Tongue (tissue), 3 donors: ENCODE measurements at places on chromosomes 6 and 20. TPM values are rescaled to one million over a fixed set of nuclear protein-coding genes. Genes with fewer than 3 reads are reported as not detected.

KCNQ5 gene
- total RNA-seq, result 6.5 TPM

TSBP1 gene
- total RNA-seq, result not detected

FAM83C gene
- total RNA-seq, result 2.2 TPM

SLC35D3 gene
- not detected for total RNA-seq

RGS19 gene
- 7.7 TPM for total RNA-seq

XKR7 gene
- under 0.01 TPM for total RNA-seq

LST1 gene
- total RNA-seq, result 1.5 TPM

MYBL2 gene
- total RNA-seq, result 7.7 TPM

TRIM31 gene
- not detected for total RNA-seq

GHRH gene
- not detected for total RNA-seq

TCP11 gene
- not detected for total RNA-seq

TAGAP gene
- total RNA-seq, result 3.6 TPM

CEP57L1 gene
- 33.6 TPM for total RNA-seq

RNF182 gene
- 0.51 TPM for total RNA-seq

SYNDIG1 gene
- 8.6 TPM for total RNA-seq

SEMG1 gene
- total RNA-seq, result not detected
